ENCODE measurements at places on chromosomes 11 and 22.
A peak's percentile ranks its signal among the peaks of the same experiment; 100 is the strongest.

DNA sequence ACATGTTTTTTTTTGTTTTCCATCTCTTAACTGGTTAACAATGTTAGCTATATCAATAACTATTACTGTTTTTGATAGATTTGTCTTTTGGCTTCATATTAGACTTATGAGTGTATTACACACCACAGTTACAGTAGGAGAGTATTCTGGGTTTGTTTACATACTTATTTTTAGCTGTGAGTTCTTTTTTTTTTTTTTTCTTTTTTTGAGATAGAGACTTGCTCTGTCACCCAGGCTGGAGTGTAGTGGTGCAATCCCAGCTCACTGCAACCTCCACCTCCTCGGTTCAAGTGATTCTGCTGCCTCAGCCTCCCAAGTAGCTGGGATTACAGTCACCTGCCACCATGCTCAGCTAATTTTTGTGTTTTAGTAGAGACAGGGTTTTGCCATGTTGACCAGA lies 28.0 kb downstream of the CNTF start:
- no peak overlapping the region for H3K27ac ChIP-seq
- H3K4me1 ChIP-seq = no peaks in the 10 kb centered on the region
- H3K4me3 ChIP-seq = no peak overlapping the region
- no peaks in the 10 kb centered on the region for H3K27me3 ChIP-seq
- DNase-seq = no peak

GRCh38 chr11:125148743-125149142 lies 15.8 kb upstream of the PKNOX2 start:
- no peak overlapping the region for H3K4me3 ChIP-seq
- no peaks in the 10 kb centered on the region for H3K4me1 ChIP-seq
- H3K27me3 ChIP-seq = peaks cover 11% of the 10 kb centered on the region
- no peak for DNase-seq

DNA sequence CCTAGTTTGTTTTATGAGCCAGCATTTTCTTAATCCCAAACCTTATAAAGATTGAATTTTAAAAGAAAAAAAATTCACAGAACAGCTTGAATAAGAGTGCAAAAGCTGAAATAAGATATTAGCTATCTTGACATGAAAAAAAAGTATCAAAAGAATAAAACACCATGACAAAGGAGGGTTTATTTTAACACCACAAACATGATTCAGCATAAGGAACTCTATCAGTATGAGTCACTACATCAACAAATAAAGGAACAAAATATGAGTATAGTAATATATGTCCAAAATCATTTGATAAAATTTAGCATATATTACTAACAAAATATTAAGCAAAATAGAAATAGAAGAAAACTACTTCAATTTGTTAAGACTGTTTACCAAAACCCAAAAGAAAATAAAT lies 9.6 kb upstream of the LMO1 start:
- no peak overlapping the region for H3K4me3 ChIP-seq
- peaks cover 64% of the 10 kb centered on the region for H3K27me3 ChIP-seq
- peaks cover 3% of the 10 kb centered on the region for H3K4me1 ChIP-seq
- DNase-seq = no peak

- no peaks in the 10 kb centered on the region for H3K27me3 ChIP-seq
- no peaks in the 10 kb centered on the region for H3K36me3 ChIP-seq
- H3K4me1 ChIP-seq = no peaks in the 10 kb centered on the region
- no peak overlapping the region for H3K4me3 ChIP-seq
Observed at GRCh38 chr11:128618603-128619002, 31.2 kb upstream of the ETS1 start.

GRCh38 chr11:2304506-2305139 lies 2.8 kb downstream of the TSPAN32 start:
- H3K4me3 ChIP-seq = no peak overlapping the region
- H3K27me3 ChIP-seq = no peaks in the 10 kb centered on the region
- H3K36me3 ChIP-seq = no peaks in the 10 kb centered on the region
- H3K4me1 ChIP-seq = no peaks in the 10 kb centered on the region
- no peak for DNase-seq

DNA sequence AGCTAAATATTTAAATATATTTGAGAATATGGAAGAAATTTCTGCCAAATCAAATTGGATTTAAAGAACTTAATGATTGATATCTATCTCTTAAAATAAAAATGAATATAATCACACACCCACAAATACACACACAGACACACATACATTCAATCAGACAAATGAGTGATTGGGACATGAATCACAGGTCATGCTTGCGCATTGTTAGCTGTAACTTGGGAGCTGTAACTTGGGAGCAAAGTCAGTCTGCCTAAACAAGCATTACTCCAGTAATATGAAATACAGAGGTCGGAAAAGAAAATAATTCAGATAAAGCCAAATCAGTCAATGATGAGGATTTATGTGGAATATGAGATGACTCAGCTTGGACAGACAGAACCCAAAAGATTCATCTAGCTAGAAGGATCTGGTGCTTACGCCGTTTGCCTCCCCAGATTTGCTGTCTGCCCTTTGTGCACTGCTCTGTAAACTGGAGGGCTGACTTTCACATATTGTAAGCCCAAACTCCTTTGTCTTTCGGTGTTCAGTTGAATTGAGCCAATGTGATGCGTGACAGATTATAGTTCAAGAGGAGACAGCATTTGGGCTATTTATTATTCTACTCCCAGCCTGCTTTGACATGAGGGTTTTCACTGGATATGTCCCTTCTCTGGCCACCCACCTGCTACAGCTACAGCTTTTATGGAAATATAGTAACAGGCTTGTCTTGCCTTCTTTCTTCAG lies 1.6 kb downstream of the OR56B1 start:
- H3K4me1 ChIP-seq = no peaks in the 10 kb centered on the region
- peaks cover 4% of the 10 kb centered on the region for H3K27me3 ChIP-seq
- H3K36me3 ChIP-seq = no peaks in the 10 kb centered on the region
- no peak for DNase-seq
- no peak overlapping the region for H3K4me3 ChIP-seq
- H3K27ac ChIP-seq = no peak overlapping the region

- H3K36me3 ChIP-seq = no peaks in the 10 kb centered on the region
- no peaks in the 10 kb centered on the region for H3K27me3 ChIP-seq
- peak overlapping the region; percentile 86 for H3K27ac ChIP-seq
- H3K4me1 ChIP-seq = peaks cover 33% of the 10 kb centered on the region
- H3K4me3 ChIP-seq = peak overlapping the region; percentile 60
Observed at GRCh38 chr22:50260801-50261614, 475 bp downstream of the MAPK12 start.

DNA sequence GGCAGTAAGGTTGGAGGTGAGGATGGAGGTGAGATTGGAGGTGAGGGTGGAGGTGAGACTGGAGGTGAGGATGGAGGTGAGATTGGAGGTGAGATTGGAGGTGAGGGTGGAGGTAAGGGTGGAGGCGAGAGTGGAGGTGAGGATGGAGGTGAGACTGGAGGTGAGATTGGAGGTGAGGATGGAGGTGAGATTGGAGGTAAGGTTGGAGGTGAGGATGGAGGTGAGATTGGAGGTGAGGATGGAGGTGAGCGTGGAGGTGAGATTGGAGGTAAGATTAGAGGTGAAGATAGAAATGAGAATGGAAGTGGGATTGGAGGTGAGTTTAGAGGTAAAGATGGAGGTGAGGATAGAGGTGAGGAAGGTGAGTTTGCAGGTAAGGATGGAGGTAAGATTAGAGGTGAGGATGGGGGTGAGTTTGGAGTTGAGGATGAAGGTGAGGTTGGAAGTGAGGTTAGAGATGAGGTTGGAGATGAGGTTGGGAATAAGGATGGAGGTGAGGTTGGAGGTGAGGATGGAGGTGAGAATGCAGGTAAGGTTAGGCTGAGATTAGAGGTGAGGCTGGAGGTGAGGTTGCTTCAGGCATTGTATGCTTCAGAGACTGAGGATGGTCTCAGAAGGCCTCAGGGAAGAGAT lies 12.2 kb downstream of the NCF4 start:
- no peaks in the 10 kb centered on the region for H3K4me1 ChIP-seq
- H3K36me3 ChIP-seq = no peaks in the 10 kb centered on the region
- H3K27me3 ChIP-seq = no peaks in the 10 kb centered on the region
- no peak overlapping the region for H3K4me3 ChIP-seq
- no peak overlapping the region for H3K27ac ChIP-seq

- H3K4me1 ChIP-seq = no peaks in the 10 kb centered on the region
- H3K27me3 ChIP-seq = no peaks in the 10 kb centered on the region
- H3K36me3 ChIP-seq = no peaks in the 10 kb centered on the region
- H3K4me3 ChIP-seq = no peak overlapping the region
- H3K27ac ChIP-seq = no peak overlapping the region
- no peak for DNase-seq
Observed at GRCh38 chr11:121613724-121614123, 161.0 kb upstream of the SORL1-AS1 start.

DNA sequence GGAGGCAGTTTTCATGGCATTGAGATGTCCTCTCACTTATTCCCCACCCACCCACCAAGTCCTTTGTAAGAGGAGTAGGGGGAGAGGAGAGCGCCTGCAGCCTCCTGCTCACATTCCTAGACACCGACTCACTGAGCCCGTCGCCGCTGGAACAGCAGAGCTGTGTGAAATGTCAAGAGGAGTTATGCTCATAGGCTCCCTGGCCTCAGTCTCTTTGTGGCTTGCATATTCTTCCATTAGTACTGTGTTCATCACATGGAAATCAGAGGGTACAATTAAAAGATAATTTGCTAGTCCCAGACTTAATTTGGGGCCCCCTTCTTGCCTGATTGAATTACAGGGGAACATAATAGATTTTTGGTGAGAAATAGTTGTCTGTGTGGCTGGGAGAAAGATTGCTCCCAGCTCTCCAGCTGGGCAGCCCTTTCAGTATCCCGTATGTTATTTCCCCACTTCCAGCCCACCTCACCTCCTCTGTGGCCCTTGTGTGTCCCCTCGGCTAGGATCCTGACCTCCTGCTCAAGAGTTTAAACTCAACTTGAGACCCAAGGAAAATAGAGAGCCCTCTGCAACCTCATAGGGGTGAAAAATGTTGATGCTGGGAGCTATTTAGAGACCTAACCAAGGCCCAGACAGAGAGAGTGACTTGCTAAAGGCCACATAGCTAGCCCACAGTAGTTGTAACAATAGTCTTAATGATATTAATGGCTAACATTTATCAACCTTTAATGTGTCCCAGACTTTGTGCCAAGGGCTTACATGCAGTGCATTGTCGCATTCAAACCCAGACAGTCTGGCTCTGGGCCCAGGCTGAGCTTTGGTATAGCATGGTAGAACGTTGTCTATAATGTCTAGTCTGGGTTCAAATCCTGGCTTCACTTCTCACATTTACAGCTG lies 32.2 kb downstream of the LIMK2 start:
- no peak for DNase-seq
- H3K27me3 ChIP-seq = no peaks in the 10 kb centered on the region
- H3K4me3 ChIP-seq = no peak overlapping the region

- DNase-seq = no peak
- peaks cover 2% of the 10 kb centered on the region for H3K27me3 ChIP-seq
- no peaks in the 10 kb centered on the region for H3K36me3 ChIP-seq
- no peaks in the 10 kb centered on the region for H3K4me1 ChIP-seq
- H3K4me3 ChIP-seq = no peak overlapping the region
Observed at GRCh38 chr11:44743959-44744557, 17.3 kb downstream of the TSPAN18 start.

- H3K27ac ChIP-seq = no peak overlapping the region
- H3K36me3 ChIP-seq = no peaks in the 10 kb centered on the region
- H3K4me3 ChIP-seq = no peak overlapping the region
- H3K4me1 ChIP-seq = no peaks in the 10 kb centered on the region
- no peaks in the 10 kb centered on the region for H3K27me3 ChIP-seq
Observed at GRCh38 chr11:94224078-94224477, 80.3 kb upstream of the IZUMO1R start.

DNA sequence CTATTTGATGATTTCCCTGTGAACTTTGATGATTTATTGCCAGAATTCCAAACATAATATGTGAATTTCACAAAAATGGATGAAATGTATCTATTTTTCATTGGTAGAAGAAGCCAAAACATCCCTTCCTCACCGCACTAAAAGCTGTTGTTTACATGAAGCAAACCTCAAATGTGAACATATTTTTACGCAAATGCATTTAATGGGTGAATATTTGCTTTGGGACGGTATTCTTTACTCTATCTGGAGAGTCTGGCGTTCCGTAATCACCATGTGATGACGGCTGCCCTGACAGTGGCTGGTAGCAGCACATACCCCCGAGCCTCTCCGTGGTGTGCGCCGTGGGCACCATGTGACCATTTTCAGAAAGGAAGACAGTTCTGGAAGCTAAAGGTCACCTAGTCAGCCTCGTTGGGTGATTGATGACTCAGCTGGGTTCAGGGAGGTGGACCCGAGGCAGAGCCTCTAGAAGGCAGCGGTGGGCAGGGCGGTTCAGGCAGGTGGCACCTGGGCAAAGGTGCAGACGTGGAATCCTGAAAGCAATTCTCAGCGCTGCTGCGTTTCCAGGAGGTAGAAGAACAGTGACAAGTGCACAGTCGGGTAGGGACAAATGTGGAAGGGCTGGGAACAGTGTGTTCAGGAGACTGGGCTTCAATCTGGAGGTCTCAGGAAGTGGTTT lies 45.3 kb downstream of the PPARA start:
- H3K36me3 ChIP-seq = no peaks in the 10 kb centered on the region
- H3K4me3 ChIP-seq = no peak overlapping the region
- no peaks in the 10 kb centered on the region for H3K4me1 ChIP-seq
- no peaks in the 10 kb centered on the region for H3K27me3 ChIP-seq
- no peak overlapping the region for H3K27ac ChIP-seq

DNA sequence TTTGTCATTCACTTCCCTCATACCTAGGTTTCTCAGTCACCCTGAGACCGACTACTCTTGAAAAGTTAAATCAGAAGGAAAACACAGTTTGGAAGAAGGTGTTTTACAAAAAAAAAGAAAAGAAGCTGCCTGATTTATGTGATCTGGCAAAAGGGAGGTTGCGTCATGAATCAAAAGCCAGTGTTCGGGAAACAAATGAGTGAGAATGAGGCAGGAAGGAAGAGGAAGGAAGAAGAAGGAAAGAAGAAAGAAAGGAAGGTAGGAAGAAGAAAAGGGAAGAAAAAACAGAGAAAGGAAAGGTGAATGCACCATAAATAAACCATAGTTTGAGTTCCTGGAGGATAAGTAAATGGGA lies 314.6 kb downstream of the BLID start:
- DNase-seq = no peak
- H3K4me3 ChIP-seq = no peak overlapping the region
- H3K27ac ChIP-seq = no peak overlapping the region
- no peaks in the 10 kb centered on the region for H3K4me1 ChIP-seq

- no peak overlapping the region for H3K4me3 ChIP-seq
- H3K27me3 ChIP-seq = no peaks in the 10 kb centered on the region
- H3K27ac ChIP-seq = no peak overlapping the region
- no peaks in the 10 kb centered on the region for H3K4me1 ChIP-seq
Observed at GRCh38 chr11:61534025-61534932, 25.7 kb downstream of the LRRC10B start.

- H3K4me1 ChIP-seq = peaks cover 4% of the 10 kb centered on the region
- H3K27ac ChIP-seq = no peak overlapping the region
Observed at GRCh38 chr11:66221012-66221411, 47.4 kb upstream of the RAB1B start.

- H3K36me3 ChIP-seq = no peaks in the 10 kb centered on the region
- no peak overlapping the region for H3K4me3 ChIP-seq
- H3K4me1 ChIP-seq = no peaks in the 10 kb centered on the region
- H3K27me3 ChIP-seq = peaks cover 2% of the 10 kb centered on the region
Observed at GRCh38 chr11:44740967-44741366, 14.2 kb downstream of the TSPAN18 start.

DNA sequence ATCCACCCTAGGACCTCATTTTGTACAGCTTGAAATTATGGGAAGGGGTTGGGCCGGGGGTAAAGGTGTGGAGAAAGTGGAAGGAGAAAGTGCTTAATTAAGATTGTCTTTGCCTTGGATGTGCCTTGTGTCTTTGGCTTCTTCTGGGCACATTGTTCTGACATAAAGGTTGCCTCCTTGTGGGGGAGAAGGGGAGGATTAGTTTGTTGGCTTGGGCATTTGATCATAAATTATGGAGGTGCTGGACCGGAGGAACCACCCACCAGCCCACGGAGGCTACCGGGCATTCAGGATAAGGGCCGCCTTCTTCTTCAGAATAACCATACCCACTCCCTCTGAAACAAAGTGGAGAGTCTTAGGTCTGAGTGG lies 1.3 kb downstream of the PAFAH1B2 start:
- no peaks in the 10 kb centered on the region for H3K27me3 ChIP-seq
- peaks cover 23% of the 10 kb centered on the region for H3K4me1 ChIP-seq
- peak overlapping the region; percentile 97 for H3K4me3 ChIP-seq
- H3K27ac ChIP-seq = peak overlapping the region; percentile 100
- peaks cover 10% of the 10 kb centered on the region for H3K36me3 ChIP-seq

All from Panc1 (cell line).